Stimulated activated CD8-positive, alpha-beta memory T cell treated with anti-CD3 and anti-CD28 coated beads, Interleukin-15, amount 100 ng/mL, for 4 hours (primary cell): ENCODE measurements at places on chromosomes 7 and 10.

GRCh38 chr7:16204953-16205352 is 216.4 kb downstream of the CRPPA start:
- no peak for DNase-seq

DNA sequence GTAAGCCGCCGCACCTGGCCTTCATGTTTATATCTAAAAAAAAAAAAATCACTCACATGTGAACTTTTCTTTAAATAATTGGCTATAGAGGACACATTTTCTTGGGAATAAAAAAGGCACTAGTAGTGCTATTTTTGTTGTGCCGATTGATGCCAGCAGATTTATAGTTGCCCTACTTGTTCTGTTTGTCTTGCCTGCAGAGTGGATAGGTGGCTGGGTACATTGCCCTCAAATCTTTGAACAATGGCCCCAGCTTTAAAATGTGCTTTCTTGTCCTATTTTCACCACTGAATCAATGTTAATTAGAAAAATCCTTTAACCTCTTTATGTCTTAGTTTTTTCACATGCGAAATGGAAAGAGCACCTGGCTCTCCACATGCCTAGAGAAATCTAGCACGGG is 30.1 kb upstream of the ZNRF2 start:
- no peak for DNase-seq

- DNase-seq: no peak
Measured at GRCh38 chr7:74202841-74203556, 6.8 kb upstream of the LAT2 start.

DNA sequence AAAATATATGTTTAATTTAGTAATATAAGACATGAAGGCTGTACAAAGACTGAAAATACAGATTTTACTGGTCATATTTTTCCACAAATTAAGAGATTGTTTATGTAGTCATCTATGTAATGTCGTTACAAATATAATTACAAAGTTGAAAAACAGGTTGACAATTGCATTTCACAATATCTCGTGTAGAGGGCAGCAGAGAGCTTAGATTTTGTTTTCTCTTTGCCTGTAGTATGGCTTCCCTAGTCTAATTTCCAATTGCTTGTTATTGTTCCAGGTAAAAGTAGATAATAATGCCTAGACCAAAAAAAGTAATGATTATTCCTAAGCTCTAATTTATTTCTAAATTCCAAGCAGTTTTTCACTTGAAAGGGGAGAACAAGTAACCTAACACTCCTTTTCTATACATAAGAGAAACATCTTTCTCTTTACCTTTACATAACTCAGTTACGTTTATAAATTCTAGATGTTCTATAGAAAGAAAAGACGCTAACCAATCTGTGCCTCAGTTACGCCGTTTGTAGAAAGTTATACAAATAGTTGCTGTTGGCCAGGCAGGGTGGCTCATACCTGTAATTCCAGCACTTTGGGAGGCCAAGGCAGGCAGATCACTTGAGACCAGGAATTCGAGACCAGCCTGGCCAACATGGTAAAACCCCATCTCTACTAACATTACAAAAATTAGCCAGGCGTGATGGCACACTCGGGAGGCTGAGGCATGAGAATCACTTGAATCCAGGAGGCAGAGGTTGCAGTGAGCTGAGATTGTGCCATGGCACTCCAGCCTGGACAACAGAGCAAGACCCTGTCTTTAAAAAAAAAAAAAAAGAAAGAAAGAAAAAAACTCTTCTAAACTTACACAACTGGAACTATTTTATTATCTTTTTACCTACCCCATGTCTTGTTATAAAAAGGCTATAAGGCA is 30.0 kb downstream of the NET1 start:
- DNase-seq: no peak

DNA sequence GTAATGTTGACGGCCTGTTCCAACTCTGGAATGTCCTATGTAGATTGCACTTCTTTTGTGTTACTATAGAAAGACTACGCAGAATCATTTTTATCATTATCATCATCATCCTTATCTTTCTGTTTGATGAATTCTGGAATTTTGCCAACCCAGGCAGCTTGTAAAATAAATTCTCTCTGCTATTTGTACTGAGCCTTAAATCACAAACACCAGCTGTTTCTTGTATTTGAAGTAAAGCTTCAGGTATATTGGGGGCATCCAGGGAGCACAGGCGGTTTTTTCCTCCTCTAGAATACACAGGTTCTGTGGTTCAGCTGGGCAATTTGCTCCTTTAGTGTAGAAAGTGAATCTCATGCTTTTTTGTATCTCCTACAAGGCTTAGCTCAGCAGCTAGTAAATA is 14.9 kb upstream of the CPA5 start:
- DNase-seq: no peak

DNA sequence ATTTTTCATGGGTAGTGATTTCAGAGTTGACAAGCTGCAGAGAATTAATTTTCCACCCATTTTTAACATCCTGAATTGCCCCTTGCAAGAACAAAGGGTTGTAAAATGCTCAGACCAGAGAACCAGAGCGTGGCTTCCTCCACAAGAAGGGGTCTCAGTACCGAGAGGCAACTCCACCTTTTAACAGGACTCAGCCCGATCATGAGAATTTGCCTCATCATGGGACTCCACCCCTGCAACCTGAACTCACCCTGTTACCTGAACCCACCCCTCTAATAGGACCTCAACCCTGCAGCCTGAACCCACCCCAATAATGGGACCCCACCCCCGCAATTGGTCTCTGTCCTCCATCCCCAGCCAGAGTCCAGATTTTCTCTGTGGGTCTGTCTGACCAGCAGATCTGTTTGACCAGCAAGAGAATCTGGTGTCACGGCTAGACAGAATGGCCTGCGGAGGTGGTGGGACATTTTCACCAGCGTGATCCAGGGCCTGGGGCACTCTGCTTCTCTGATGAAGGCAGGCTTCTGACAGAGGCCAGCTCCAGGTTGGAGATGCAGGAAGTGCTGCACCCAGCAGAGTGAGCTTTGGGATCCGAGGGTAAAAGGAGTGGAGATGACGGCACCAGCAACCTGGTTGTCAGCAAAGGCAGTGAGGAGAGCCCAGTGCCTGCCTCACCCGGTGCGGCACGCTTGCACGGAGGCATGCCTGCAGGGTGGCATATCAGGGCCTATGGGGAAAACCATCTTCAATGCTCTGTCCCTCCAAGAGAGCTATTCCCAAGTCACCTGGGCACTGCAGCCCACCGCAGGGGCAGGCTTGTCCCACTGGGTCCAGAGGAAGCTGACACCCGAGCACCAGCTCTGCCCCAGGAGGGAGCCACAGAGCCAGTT is 136.6 kb downstream of the TCERG1L start:
- DNase-seq: no peak

DNA sequence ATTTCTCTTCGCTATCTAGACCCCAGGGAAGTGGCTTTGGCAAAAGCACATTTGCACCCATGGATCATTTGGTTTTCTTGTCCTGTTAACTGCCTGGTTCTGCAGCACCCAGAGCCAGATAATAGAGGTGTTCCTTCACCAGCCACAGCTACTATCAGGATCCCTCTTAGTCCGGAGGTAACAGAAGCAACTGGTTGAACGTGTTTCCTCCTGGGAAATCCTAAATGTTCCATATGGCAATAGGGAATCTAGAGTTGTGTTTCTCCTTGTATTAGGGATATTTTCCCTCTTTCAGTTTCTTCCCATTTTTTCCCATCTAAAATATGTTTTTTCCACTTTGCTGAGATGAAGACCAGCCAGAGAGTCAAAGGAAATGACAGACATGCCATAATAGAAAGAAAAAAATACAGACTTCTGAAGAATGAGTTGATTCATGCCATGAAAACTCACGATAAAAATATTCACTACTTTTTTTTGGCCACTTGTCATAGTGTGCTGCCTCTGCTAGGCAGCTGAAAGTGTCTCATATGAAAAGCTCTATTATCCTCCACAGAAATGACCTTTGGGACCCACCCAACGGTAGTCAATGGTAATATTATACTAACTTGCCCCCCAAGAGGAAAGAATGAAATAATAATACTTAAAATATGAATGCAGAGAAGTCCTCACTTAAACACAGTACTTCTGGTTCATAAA is 472.8 kb downstream of the KCNMA1 start:
- DNase-seq: no peak

GRCh38 chr10:92755725-92756124 is 66.0 kb downstream of the HHEX start:
- DNase-seq: no peak

GRCh38 chr10:93993782-93994437 is at the start of gene PLCE1:
TSS of gene PLCE1 (plus strand) at chr10:93993931. CDS start at chr10:94031047, 37,116 bp downstream.
- DNase-seq: no peak

DNA sequence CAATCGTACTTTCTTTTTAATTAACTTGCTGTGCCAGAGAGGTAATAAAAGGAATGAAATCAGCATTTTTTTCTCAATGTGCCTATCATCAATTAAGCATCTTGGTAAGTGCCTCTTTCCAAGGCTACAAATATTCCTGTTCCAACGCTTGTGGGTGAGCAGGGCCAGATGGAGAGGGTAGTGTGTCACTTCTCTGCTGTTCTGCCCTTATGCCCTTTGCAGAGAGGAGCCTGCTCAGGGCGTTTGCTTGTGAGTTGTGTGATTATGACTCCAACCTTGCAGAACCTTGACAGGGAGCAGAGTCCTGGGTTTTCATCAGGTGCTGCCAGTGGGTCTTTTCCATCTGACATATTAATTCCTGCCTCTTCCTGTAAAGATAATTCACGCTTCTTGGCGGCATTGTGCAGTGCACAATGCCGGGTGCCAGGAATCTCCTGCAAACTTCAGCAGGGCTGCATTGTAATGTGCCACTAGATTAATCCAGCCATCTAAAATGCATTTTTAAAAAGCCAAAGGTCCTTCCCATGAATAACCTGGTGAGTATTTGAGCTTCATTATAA is 234.4 kb downstream of the ARHGAP12 start:
- DNase-seq: no peak

DNA sequence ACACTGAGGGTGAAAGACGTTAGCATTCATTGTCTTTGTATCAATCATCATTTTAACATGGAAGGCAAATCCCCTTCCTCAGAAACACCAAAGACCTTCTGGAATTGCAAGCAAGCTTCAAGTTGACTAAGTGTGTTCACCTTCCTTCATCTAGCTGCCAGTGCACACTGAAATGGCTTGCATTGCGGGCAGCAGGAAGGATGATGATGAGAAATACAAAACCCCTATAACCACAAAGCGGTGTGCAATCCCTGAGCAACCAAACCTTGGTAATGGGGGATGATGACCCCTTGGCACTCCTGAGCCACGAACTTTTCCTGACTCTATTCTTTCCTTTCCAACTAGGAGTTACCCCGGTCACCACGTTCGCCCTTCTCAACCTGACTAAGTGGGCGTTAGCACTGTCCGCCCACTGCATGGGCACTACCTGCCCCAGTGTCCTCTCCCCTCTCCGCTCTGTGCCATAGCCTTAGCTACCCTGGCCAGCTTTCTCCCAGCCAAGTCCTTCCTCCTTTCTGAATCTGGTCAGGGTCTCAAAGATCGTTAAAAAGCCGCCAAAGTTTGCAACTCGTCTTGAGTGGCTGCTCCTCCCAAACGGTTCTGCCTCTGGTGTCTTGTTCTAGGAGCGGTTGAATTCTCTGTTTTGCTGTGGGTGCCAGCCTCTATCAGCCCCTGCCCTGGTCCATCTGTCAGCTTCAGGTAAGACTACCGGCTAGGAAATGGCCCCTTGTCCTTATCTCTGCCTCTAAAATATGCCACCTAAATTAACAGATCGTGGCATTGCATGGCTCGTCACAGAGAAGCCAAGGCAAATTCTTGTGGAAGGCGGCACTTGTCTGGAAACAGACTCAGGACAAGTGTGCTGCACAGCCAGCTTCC is 586 bp upstream of the AOC1 start:
- no peak for DNase-seq

- DNase-seq: no peak
Measured at GRCh38 chr10:61618388-61618961, 44.3 kb upstream of the CABCOCO1 start.

DNA sequence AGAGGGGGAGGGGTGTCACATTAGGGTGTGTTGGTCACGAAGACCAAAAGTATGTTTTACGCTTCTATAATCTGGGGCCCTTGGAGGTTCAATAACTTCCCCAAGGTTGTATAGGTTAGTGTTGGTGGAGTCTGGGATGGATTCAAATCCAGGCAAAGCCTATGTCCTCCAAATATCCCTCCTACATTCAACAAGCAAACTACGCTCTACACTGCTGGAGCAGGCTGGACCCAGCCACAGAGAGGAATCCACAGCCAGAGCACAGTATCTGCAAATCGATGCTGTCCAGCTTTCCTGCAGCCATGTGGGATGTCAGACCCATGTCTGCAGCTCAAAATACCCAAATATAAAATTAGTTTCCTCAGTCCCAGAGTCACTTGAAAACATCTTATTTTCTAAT is 198.0 kb downstream of the COBL start:
- no peak for DNase-seq

DNA sequence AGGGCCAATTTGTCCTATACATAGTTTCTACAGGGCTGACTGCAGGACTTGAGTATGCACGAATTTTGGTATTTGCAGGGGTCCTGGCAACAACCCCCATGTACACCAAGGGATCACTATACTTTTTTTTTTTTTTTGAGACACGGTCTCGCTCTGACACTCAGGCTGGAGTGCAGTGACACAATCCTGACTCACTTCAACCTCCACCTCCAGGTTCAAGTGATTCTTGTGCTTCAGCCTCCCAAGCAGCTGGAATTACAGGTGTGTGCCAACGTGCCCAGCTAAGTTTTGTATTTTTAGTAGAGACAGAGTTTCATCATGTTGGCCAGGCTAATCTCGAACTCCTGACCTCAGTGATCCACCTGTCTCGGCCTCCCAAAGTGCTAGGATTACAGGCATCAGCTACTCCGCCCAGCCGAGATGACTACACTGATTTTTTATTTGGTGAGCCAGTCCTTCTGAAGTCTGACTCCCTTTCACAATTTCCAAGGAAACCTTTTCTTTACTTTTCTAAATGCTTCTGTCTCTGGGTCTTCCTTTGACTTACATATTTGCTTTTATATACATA is 19.8 kb downstream of the CFAP70 start:
- DNase-seq: no peak

- no peak for DNase-seq
Measured at GRCh38 chr10:70804421-70804808, 11.3 kb upstream of the SGPL1 start.

DNA sequence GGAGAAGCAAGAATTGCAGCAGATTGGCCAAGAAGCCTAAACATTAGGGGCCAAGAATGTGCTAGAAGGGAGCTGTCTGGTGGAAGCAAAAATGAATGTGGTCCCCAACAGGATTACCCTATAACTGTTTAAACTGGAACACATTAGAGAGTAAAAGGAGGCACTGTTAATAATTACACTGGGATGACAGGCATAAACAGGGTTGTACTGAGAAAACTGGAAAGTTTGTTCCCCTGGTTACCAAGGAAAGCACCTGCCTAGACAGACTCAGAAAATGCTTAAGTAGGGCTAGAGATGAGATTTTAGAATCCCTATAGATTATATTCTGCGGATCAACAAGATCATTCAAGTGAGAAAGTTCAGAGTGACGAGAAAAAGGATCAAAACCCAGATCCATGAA is 100.8 kb downstream of the CTTNBP2 start:
- DNase-seq: no peak

DNA sequence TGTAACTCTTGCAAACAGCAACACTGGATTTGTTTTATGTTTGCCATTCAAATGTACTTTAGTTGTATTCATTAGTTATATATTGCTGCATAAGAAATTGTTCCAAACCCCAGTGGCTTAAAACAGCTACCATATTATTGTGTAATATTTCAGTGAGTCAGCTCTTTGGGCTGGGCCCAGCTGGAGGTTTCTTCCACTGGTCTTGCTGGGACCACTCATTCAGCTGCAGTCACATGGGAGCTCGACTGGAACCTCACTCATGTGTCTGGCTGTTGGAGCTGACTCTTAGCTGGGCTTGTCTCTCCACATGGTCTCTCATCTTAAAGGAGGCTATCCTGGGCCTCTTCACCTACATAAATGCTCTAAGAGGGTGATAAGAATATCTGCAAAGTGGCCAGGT is 23.2 kb upstream of the PIP4K2A start:
- no peak for DNase-seq
